Neural progenitor cell (in vitro differentiated cells): ENCODE measurements at places on chromosomes 1 and 21.

DNA sequence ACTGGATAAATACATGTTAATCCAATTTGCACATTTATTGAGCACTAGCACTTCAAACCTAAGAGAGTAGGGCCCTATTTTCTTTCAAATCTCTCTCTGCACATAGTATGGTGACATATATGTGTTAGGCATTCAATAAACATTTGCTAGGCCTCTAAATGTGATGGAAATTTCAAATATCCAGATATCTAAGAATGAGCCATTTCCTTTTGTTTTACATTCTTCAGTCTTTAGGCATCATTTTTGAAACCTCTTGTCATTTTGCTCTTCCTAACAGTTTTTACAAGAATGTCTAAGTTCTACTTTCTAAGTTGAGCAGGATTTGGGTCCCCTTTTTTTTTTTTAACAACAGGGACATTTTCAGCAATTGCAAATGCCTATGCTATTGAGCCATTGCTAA is 395.7 kb upstream of the ST6GALNAC5 start:
- no peak for DNase-seq

- no peak for DNase-seq
These were observed 62.3 kb downstream of the SLC19A1 start for GRCh38 chr21:45479691-45480675.

DNA sequence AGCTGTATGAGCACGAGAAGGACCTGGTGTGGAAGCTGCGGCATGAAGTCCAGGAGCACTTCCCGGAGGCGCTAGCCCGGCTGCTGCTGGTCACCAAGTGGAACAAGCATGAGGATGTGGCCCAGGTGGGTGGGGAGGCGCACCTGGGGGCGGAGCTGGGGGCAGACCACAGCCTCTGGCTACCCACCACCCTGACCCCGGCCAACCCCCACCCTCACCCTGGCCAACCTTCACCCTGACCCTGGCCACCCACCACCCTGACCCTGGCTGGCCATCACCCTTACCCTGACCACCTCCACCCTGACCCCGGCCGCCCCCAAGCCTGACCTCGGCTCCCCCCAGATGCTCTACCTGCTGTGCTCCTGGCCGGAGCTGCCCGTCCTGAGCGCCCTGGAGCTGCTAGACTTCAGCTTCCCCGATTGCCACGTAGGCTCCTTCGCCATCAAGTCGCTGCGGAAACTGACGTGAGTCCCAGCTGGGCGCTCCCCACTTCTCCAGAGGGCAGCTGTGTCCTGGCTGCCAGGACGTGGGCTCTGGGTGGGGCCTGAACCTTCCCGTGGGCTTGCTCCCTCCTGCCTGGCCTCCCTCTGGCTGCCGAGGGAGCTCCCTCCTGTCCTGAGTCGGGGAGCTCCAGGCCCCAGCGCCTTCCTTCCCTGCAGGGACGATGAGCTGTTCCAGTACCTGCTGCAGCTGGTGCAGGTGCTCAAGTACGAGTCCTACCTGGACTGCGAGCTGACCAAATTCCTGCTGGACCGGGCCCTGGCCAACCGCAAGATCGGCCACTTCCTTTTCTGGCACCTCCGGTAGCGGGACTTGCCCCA is 69.5 kb downstream of the PIK3CD start:
- no peak for DNase-seq

GRCh38 chr1:156676820-156677615 is at the start of gene NES:
Gene NES, minus strand, starts transcription at chr1:156677407. Its CDS starts 143 bp downstream, at chr1:156677264.
- peak; percentile 95 for DNase-seq

DNA sequence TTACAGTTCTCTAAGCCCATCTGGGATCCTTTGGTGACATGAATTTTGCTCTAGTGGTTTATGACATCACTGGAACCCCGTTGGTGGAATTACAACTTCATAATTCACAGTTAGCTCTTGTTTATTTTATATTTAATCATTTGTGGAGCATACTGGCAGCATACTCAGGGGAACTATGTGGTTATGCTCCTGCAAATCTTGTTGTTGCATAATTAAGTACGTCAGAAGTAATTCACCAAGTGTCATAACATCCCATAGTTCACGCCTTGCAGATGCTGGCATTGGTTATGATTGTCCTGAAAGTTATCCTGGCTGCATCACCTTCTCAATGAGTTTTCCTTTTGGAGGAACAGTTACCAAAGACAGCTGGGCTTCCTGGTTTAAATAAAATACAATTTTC is 16.5 kb downstream of the PRRX1 start:
- DNase-seq = no peak
